Posterior vena cava (tissue), 2 donors: ENCODE measurements at places on chromosomes 16 and 17.
A peak's percentile ranks its signal among the peaks of the same experiment; 100 is the strongest.

DNA sequence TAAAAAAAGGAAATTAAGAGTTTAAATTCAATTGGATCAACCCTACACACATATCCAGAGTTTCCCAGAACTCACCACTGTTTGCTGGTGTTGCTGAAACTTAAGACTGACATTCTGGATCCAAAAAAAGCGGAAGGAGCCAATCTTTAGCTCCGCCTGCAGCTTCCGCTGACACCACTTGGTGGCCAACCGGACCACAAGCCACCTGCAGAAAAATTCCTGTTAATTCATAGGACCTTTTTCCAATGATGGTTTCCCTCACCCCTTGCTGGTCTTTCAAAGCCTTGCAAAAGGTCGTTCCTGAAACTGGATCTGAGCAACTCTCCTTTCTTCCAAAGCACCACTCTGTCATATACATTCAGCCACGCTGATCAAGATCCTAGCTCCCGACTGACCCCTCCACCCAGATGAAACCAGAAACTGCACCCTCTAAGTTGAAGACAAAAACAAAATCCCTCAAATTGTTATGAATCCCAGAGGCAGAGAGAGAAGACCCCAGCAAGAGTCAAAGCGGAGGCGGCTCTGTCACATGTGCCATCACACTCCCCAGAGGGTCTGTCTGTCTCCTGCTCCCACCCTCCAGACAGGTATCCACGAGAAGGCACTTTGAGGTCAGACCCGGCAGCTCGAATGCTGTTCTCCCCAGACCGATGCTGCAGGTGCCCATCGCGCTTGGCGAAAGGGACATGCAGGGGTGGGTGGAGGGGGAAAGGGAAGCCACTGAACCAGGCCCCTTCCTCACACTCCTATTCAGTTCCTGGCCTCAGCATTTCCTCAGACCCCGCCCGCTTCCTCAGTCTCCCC is 773 bp downstream of the BLTP2 start:
- DNase-seq: no peak

- DNase-seq: no peak
These were observed 32.1 kb downstream of the ZFHX3 start for GRCh38 chr16:73015612-73016487.

DNA sequence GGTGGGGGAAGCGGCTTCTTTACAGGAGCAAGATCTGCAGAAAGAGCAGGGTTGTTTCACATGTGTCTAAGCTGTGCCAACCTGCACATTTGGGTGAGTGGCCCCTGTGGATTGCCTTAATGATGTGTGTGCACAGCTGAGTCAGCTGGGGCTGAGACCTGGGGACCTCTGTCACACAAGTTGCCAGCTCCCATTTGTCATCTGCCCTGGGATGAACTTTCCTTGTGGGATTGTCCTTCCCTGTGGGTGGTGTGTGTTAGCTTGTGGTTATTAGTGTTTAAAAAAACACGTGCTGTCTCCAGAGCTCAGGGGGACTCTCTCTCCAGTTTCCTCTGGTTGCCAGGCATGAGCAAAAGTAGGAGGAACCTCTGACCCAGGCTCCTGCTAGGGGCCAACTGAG is 400.5 kb upstream of the CCL2 start:
- DNase-seq: no peak

GRCh38 chr16:81315271-81316175 is 761 bp downstream of the GAN start:
- peak; percentile 89 for DNase-seq

- peak; percentile 80 for DNase-seq
These were observed 1.7 kb downstream of the SLC5A2 start for GRCh38 chr16:31484491-31485171.

- no peak for DNase-seq
These were observed 25.2 kb downstream of the ZDHHC7 start for GRCh38 chr16:84986102-84986501.

DNA sequence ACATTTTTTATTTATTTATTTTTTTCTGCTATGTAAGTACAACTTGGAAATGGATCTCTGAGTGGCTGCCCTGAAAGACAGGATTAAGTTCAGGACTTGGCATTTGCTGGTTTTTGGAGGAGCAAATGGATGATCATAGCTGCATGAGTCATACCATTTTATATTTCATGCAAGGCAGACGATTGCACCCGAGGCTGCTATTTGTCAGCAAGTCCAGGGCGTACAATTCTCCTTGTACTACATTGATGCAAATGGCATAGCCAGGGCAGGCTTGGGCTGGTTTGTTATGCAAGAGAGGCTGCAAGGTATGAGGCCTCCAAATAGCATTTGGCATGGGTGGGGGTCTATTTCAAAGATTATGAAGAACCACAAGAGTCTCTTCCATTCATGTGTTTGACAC is 81.2 kb upstream of the CACNG3 start:
- DNase-seq: no peak

DNA sequence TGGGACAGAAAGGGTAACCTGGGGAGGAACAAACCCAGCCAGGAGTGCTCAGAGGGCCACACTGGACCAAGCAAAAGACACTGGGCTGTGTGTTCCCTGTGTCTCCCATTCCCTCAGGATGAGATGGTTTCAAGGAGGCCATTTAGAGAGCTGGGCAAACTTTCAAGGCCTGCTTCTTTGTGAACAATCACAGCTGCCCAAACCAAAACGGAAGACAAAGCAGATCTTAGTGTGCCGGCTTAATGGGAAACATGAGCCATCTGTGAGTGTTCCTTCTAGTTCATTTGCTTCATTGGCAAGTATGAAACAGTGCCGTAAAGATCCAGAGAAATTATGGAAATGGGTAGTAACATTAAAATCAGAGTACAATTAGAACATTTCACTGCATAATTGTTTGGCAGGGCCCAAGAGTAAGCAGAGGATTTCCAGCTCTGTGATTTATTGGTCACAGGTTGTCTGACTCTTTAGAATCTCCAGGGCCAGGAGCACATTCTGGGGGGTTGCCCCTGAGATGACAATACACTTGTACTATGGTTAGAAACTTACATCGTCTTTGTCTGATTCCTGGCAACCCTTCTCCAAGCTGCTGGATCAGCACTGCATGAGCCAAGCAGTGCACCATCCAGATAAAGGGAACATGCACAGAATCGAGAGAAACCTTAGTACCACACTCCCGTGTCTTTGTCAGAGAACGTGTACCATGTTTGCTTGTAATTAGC is 412.1 kb downstream of the RBFOX1 start:
- DNase-seq: no peak

DNA sequence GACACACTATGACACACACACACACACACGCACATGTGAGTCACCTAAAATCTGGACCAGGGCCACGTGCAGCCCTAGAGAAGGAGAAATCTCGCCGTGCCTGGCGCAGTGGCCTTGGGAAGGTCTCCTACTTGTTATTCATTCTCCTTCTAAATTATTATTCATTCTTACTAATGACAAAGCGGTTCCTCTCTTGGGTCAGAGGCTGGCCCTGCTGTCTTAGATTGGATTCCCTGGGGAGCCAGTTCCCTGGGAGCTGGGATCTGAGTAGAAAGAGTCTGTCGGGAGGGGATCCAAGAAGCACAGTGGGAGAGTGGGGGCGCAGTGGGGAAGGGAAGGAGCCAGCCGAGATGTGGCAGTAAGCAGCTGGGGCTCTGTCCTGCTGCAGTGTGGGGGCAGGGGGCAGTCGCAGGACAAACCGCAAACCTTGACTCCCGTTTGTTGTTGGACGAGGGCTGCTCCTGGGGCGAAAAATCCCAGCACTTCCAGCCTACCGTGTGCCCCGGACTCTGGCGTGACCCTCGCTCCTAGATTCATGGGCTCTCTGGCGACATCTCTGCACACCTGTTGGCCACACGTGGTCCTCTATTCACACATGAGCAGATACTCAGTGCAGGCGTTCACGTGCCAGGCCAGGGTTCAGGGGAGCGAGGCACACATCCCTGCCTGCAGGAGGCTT is 18.7 kb upstream of the JPH3 start:
- no peak for DNase-seq

GRCh38 chr16:21628121-21628726 is 24.2 kb downstream of the IGSF6 start:
- no peak for DNase-seq

DNA sequence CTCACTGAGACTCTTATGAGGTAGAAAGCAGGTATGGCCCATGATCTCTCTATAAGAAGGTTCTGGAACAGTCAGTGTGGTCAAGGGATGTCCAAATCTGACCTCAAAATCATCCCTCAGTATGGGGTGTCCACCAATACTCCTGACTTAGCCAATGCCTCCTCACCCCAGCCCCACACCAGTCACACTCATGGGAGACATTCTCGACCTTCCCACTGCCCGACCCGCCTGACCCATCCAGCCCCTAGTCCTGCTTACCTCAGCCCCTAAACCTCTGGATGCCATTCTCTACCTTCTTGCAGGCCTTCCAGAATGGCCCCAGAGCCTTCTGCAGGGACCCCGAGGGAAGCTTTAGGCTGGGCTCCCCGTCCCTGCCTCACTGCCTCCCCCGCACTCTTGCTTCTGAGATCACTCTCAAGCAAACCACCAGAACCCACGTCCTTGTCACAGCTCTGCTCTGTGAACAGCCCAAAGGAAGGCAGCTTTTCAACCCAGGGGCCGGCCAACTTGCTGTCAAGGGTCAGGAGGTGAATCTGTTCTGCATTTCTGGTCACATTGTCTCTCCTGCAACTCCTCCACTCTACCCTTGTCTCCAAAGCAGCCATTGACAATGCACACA is 44.9 kb upstream of the RBFOX3 start:
- DNase-seq: peak; percentile 19

DNA sequence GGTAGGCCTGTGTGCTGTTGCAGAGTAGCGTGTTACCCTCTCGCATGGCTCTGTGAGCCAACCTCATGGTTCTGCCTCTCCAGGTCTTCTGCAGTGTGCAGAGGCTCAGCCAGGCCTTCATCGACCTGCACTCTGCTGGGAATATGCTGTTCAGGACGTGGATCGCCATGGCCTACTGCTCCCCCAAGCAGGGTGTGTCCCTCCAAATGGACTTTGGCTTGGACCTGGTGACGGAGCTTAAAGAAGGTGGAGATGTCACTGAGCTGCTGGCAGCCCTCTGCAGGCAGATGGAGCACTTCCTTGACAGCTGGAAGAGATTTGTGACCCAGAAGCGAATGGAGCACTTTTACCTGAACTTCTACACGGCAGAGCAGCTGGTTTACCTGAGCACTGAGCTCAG is 75.8 kb upstream of the ENDOV start:
- peak; percentile 32 for DNase-seq

DNA sequence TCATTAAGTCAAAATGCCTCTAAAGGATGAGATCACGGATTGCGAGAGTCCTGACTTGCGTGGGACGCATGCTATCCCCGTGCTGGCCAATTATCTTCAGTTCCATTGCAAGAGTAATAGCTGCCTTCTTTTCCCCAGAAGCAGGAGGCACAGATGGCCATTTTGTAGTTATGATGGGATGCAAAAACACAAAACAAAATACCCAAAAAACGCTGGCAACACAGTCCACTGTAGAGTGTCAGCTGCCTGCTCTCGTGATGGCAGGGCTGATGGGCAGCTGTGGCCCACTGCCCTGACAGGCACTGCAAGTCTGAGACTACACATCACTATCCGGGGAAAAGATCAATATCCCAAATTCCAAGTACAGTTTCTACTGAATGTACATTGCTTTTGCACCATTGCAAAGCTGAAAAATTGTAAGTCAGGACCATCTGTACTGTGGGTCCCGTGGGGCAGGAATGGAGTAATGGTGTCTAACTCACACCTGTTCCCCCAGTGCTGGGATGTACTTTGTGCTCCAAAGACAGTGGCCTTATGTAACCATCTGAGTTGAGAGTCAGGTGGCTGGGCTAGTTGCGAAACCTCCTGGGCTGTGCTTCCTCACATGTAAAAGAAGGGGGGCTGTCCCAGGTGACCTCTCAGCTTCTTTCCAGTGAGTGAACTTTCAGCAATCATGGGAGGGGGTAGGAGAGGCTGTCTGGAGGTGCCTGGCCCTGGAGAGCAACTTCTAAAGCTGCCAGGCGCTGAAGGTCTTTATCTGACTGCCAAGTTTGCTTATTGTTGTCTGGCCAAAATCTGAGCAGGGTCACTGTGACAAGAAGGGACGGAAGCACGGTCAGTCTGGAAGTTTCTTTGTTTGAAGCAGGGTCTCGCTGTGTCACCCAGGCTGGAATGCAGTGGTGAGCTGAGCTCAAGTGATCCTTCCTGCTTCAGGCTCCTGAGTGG is 4.7 kb downstream of the SLC47A1 start:
- peak; percentile 77 for DNase-seq

DNA sequence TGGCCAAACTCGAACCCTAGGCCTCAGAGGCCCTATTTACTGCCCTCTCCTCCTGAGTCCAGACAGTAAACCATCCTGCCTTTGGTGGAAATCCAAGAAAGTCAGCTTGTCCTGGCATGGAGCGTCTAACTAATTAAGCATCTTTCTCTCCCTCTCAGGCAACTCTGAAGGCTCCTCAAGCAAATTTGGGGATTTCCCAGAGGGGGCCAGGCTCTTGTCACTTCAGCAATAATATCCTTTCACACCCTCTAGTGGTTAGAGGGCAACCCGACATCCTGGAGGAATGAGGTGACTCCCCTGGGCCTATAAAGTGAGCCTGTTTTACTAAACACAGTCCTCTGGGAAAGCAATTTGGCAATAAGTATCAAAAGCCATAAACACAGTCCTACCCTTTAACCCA is 60.4 kb downstream of the NOG start:
- no peak for DNase-seq

- DNase-seq: no peak
These were observed 30.0 kb upstream of the SLC5A10 start for GRCh38 chr17:18921912-18922451.

GRCh38 chr16:55634193-55634592 is 21.6 kb upstream of the SLC6A2 start:
- DNase-seq: no peak

- no peak for DNase-seq
These were observed 207.1 kb downstream of the ZFHX3 start for GRCh38 chr16:72840631-72841381.

- DNase-seq: peak; percentile 23
These were observed 26.1 kb upstream of the ZNF750 start for GRCh38 chr17:82865774-82866395.

GRCh38 chr17:2102931-2103809 is 48.3 kb downstream of the HIC1 start:
- no peak for DNase-seq

DNA sequence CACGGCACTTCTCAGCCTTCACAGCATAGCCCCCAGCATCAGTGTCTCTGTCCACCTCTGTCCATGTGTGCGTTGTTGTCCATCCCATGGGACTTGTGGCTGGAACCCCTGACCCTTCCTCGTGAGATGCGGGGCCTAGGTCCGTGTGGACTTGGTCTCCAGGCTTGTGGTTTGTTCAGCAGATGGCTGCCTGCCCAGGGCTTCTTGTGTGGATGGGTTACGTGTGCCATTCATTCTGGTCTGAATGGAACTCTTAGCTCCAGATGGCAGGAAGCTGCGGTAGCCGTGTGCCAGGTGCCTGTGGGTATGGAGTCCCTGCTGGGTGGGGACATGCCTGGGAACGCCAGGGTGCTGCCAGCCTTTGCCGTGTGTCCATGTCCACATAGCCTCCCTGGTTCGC is 31.7 kb upstream of the NUDT16L1 start:
- DNase-seq: no peak

GRCh38 chr16:53773150-53773846 is 69.3 kb downstream of the FTO start:
- no peak for DNase-seq

GRCh38 chr16:2752850-2753732 is 653 bp downstream of the SRRM2 start:
- DNase-seq: peak; percentile 95
